Smooth muscle cell of bladder (primary cell): ENCODE measurements at places on chromosomes 2 and 18. TPM values are rescaled to one million over a fixed set of nuclear protein-coding genes. Genes with fewer than 3 reads are reported as not detected.

The GULP1 gene
- 70.3 and 82.1 TPM in 2 replicates for total RNA-seq

The POTEI gene
- total RNA-seq = under 0.01 TPM in 1 of 2 replicates, not detected in the other

The SLC30A3 gene
- total RNA-seq = under 0.01 TPM in 1 of 2 replicates, not detected in the other

The RTP5 gene
- not detected in 2 replicates for total RNA-seq

The MYCN gene
- total RNA-seq = not detected in 2 replicates
